Activated T-cell treated with anti-CD3 and anti-CD28 coated beads for 4 hours (primary cell): ENCODE measurements at places on chromosomes 16 and 17.

DNA sequence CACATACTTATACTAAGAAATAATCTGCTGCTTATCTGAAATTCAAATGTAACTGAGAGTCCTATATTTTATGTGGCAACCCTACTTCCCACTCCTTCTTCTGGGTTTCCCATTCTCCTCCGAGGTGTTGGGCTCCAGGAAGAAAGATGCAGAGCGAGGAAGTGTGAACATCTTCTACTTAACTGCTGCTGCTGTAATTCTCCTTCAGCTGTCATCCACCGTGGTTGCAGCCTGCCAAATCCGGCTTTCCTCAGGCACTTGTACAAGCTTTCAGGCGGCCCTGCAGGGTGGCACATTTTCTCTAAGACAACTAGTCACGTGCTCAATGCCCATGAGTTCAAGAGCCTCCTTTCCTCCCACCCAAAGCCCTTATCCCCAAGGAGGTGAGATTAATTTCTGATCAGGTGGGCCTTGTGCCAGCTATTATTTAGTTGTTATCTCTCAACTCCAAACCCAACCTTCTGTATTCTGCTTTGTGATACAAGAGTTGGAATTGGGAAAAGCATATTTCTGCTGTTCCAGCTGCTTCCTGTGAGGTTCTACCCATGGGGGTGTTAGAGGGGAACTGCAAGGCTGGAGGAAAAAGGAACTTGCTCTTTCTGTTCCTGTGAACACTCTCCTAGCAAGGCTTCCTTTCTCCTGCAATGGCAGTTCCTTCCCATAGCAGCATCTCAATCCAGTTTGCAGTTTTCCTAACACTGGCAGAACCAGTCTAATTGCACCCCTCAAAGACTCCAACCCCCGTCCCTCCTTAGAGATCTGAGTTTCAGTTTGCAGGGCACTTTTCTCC, 67.6 kb upstream of the RBBP6 start:
- no peak for DNase-seq

GRCh38 chr17:2057760-2058585, 3.1 kb downstream of the HIC1 start:
- no peak for DNase-seq

DNA sequence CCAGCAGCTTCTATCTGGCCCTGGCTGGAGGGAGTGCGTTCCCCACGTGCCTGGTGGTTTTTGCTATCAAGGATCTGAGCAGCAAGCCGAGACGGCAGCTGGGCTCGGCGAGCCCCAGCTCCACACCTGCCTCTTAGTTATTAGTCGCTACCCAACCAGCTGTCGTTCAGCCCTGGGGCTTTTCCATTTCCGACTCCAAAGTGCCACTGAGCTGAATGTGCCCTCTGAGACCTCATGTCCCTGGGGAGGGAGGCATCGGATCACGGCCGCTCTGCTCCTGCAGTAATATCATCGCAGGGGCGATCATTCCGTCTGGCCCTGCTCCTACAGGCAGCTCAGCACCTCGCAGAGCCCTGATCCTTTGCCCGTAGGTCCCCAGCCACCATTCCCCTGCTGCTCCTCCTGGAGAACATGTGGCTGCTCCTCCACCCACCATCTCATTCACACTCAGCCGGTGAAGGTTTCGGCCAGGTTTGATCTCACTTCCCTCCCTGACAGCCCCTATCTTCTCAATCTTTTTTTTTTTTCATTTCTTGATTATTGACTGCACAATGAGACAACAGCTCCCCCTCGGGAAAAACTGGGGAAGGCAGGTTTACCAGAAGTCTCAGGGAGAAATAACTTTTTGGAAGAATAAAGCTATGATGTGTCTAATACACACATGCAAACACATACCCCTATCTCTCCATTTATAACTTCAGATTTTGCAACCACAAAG, 86.7 kb downstream of the ZFHX3 start:
- DNase-seq = no peak

GRCh38 chr16:28140788-28141618, 70.8 kb downstream of the XPO6 start:
- no peak for DNase-seq

GRCh38 chr17:6140728-6141330, 70.7 kb downstream of the WSCD1 start:
- DNase-seq = no peak

GRCh38 chr16:49747654-49748053, 108.3 kb downstream of the ZNF423 start:
- DNase-seq = no peak

DNA sequence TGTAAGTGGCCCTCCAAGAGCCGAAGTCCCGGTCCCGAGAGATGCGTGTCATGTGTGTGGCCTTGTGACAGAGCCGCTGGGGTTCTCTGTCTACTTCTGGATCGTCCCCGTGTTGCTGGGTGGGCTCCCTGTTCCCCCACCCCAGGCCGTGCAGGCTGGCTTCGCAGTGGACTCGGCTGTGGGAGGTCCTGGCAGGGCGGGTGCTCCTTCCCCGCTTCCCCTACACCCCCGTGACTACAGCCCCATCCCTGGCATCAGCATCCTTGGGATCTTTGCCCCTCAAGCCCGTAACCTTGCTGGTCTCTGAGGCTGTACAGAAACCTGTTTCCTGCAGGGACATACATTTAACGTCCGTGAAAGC, 136.3 kb downstream of the BANP start:
- no peak for DNase-seq

- DNase-seq = no peak
Measured at GRCh38 chr17:6589266-6589946, 33.1 kb upstream of the PITPNM3 start.

GRCh38 chr16:27127308-27127707, 60.6 kb downstream of the C16orf82 start:
- no peak for DNase-seq

- no peak for DNase-seq
Measured at GRCh38 chr17:44037471-44037870, 22.7 kb upstream of the TMEM101 start.

- DNase-seq = no peak
Measured at GRCh38 chr16:3554351-3554928, 22.8 kb downstream of the NLRC3 start.

- no peak for DNase-seq
Measured at GRCh38 chr17:51085150-51085805, 35.4 kb downstream of the SPAG9 start.
